Activated gamma-delta T cell (primary cell): ENCODE measurements at places on chromosomes 5 and 9.

GRCh38 chr9:26955222-26955903 is 849 bp upstream of the IFT74 start:
- no peak for DNase-seq

- DNase-seq: no peak
These were observed 13.6 kb downstream of the TRMO start for GRCh38 chr9:97908705-97909104.

GRCh38 chr5:97183930-97184213 is 825 bp upstream of the RIOK2 start:
- DNase-seq: no peak

- no peak for DNase-seq
These were observed 70.3 kb downstream of the ZSWIM6 start for GRCh38 chr5:61402244-61402823.

DNA sequence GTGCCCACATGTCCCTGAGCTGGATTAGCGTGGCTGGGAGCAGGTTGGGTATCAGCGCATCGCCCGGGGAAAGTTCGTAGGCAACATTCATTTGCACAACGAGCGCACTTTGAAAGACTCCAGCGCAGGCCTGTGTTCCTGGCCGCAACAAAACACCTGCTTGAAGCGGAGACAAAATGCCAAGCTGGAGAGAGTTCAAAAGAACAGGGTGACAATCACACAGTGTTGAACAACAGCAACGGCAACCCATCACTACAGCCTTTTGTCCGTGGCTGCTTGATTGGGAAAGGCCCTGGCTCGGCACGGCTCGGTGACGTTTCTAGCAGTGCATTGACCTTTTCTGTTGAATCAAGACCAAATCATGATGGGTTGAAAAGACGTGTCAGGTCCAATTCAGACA is 336.3 kb downstream of the IRX1 start:
- DNase-seq: no peak

GRCh38 chr9:99373912-99374311 is 151.8 kb downstream of the SEC61B start:
- no peak for DNase-seq

GRCh38 chr9:96417661-96418082 is 498 bp downstream of the ZNF367 start:
- DNase-seq: no peak

- no peak for DNase-seq
These were observed 34.7 kb upstream of the DMXL1 start for GRCh38 chr5:119036101-119036762.

DNA sequence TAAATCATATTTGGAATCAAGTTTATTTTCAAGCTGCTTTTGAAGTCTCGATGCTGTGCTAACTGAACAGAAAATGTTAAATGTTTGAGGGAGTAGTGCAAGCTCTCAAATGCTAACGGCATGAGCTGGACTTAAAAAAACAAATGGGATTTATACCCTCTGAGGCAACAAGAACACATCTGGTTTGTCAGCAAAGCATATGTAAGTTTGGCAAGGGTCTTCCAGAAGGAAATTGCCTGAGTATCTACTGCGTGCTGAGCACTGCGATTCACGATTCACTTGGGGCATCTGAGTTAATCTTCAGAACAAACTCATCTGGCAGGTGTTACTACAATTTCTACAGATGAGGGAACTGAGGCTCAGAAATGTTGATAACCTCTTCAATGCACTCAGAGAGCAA is 98.4 kb upstream of the C9orf72 start:
- DNase-seq: no peak

DNA sequence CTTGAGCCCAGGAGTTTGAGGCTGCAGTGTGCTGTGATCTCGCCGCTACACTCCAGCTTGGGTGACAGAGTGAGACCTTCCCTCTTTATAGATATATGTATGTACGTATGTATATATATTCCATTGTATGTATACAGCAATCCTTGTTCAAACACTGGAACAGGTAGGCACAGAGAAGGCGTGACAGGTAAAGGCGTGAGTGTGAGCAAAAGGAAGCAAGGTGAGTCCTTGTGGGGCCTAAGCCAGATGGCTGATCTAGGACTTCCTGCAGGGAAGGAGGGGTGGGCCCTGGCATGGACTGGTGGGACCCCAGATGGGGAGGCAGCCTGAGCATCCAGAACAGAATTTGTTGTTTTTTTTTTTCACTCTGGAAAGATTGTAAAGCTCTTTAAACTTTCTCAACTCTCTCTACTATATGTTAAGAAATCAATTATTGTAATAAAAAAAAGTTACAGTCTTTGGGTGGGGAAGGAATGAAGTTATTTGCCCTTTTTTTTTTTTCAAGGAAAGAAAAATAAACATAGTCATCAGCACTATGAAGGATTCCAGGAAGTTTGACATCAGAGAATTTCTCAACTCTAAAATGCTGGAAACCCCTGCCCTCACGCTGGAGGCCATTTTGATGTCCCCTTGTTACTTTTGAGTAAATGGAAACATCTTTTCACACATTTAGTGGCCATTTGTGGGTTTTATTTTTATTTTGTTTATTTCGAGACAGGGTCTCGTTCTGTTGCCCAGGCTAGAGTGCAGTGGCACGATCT is 38.9 kb upstream of the STXBP1 start:
- DNase-seq: no peak

GRCh38 chr5:102536323-102536928 is 37.6 kb upstream of the SLCO6A1 start:
- no peak for DNase-seq

- DNase-seq: no peak
These were observed 148.4 kb downstream of the MAPKAP1 start for GRCh38 chr9:125558453-125559092.

- DNase-seq: no peak
These were observed 34.9 kb downstream of the PCDH1 start for GRCh38 chr5:141843156-141843927.

DNA sequence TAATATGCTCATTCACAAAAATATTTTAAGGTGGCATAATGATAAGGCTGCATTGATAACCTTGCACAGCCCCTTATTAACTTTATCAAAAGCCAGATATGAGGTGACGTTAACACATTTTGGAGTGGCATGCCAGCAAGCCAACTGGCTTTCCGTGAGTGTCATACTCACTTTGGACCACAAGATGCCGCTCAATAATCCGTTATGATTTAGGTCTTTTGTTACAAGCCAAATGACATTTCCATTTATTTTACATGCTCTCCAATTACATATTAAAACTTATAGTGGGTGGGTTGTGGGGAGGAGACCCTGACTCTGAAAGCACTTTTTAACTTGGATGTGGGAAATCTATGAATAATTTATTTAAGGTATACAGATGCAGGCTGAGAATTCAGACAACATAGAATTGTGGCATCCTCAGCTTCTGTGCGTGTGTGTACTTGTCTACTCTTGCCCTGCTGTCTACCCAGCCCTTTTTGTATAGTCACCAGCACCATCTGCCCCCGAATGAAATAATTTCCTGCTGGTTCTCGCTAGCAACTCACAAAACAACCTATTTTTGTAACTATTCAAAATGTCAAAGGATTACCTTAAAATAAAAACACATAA is 305.1 kb downstream of the PSAT1 start:
- DNase-seq: no peak

DNA sequence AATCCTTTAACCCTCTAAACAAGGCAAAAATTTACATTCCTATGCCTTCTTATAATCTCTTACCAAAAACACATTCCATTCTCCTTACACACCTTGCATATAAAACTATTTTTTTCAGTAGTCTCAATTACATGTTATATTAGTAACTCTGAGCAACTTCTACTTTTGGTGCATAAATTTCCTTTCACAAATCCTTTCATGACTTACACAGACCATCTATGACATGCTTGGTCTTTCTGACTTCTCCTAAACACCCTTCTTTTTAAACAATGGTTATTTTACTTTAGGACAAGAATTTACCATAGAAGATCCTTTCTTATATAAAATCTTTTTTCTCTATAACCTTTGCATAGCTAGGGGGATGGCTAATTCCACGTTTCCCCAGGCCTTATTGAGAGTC is 208.0 kb upstream of the ARRDC3 start:
- no peak for DNase-seq

GRCh38 chr5:143316844-143317631 is 86.4 kb downstream of the NR3C1 start:
- no peak for DNase-seq

- no peak for DNase-seq
These were observed 34.9 kb upstream of the FCHO2 start for GRCh38 chr5:72920690-72921502.

DNA sequence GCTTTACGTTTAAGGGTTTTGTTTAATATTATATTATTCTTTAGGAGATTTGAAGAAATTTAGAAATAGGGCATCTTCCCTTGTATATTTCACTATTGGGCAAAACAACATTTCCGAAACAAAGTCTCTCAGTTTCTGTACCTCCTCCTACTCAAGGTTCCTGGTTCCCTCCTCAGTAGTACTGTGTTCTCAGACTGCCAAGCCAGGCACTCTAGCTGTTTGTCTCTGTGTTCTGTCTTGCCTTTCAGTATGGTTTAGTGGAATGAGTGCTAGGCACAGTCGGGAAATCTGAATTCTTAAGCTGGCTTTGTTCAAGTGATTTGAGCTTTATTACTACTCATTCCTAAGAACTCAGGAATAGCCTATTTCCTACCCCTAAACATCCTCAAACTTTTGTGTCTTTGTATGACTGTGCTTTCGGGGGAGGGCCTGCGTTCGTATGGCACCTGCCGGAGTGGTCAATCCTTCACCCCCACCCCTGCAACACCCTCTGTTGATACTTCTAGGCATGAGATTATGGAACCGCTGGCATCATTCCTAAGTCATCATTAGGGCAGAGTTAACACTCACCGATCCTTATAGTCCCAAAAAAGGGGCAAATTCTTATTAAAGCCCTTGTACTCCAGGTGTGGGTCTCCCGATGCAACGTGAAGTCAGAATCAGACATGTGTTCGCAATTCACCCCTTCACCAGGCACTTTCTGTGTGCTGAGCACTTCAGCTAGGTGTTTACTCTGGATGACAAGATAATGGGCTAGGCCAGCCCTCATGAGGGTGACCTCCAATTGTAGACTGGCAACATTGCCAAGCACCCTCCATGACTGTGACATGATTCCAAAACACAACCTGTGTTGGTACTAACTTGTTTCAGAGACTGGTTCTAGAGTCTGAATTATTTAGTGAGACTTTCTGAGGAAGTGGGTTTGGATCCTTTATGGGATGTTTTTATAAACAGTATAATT is 24.5 kb downstream of the SNX18 start:
- DNase-seq: no peak
